ENCODE measurements at places on chromosomes 1 and 21. TPM values are rescaled to one million over a fixed set of nuclear protein-coding genes. Genes with fewer than 3 reads are reported as not detected.

Gene NUP133
- 47.7 TPM for polyA plus RNA-seq

Gene KRTAP7-1
- not detected for polyA plus RNA-seq

Gene DPT
- 0.12 TPM for polyA plus RNA-seq

Gene RNASEL
- polyA plus RNA-seq, result 11.8 TPM

Gene TNNI3K
- 1.2 TPM for polyA plus RNA-seq

Gene CACNA1S
- polyA plus RNA-seq, result 0.29 TPM

Gene ZNF692
- 67.6 TPM for polyA plus RNA-seq

GRCh38 chr1:240833075-240833474, 221.1 kb upstream of the GREM2 start:
- no peak for DNase-seq

DNA sequence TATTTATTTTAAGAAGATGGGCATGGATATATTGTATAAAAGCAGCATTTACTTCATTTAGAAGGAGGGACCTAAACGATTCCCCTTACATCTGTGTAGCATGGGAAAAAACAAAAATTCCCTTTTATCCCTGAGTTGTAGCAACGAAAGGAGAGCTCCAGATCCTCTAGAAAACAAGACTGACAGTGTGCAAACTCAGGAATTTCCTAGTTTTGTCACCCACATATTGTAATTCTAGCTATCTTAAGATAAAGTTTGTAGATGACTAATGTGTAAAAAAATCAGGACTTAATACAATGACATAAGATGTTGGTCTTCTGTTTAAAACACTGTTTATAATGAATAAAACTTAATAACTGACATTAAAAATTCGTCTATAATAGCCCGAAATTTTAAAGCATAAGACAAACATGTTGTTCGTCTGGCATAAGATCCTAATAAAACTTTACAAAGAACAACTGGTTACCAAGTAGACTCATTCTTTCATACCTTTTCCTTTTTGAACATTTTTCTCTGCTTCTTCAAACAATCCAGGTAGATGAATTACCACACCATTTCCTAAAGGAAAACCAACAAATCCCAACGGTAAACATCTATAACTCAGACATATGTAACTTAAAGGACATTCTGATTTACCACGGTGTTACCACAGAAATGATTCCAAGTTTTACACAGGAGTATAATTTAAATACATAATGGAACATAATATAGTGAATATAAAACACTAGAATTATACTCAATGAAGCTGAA, 15.2 kb downstream of the ADSS2 start:
- no peak for DNase-seq

DNA sequence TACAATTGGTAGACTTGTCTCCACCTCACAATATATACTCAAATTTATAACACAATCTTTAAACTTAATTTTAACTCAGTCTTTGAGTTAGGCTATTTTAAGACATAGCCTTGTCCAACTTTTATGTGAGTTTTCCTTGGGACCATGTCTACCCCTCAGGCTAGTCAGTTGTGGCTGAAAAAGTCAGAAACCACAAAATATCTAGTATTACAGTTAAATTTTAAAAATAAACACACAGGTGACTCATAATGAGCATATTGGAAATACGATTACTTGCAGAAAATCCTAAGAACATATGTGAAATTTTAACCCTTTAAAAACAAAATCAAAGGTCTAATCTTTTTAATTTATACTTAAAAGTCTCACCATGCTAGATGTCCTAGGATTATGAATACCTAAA, 4.8 kb upstream of the ASB17 start:
- DNase-seq, result no peak

DNA sequence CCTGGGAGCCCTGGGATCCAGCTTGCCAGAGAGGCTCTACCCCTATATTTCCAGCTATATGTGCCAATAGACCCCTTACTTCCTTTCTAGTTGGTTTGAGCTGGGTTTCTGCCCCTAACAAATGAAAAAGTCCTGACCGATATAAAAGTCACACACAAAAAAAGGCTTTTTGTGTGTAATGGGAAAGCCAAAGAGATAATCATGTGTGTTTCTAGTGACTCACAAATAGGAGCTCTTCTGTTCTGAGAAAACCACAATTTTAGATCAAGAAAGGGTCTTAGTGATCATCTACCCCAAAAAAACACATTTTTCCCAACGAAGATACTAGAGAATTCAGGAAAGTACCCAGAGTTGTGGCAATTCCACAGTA, 23.0 kb upstream of the PLEKHA6 start:
- no peak for DNase-seq

DNA sequence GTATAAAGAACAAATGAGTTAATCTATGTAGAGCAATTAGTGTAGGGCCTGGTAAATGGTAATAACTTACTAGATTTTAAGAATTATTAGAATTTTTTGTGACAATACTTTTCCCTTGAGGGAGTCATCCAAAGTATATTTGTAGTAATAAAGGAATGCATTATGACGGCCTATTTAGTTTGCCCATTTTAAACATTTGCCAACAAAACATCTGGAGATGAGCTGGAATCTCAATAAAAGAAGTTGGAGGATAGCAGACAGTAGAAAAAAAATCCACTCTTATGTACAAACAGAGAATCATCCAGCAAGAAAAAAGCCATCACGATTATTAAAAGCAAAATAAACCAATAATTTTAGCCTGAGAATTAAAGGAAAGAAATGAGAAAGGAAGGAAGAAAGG, 567.3 kb upstream of the ADAMTS5 start:
- DNase-seq, result no peak

GRCh38 chr21:44583089-44583799, 2.8 kb upstream of the KRTAP10-5 start:
- DNase-seq, result peak; percentile 26

DNA sequence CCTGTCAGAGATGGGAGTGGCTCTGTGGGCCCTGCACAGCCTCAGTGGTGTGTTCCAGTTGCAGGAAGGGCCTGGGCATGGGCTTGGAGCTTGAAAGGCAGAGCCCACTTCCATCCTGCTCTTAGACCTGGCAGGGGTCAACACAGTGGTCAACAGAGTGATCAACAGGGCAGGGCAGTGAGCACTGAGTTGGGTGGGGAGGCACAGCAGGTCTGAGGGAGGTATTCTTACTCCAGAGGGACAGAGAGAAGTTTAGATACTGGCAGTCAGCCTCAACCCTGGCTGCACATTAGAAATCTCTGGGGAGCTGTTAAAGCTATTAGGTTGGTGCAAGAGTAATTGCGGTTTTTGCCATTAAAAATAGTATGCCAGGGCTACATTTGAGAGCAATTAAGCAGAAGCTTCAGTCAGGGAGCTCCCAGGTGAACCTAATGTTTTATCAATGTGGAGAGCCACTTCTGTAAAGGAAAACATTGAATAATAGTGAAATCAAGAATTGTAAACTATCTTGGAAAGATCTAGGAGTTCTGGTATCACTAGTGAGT, 37.7 kb downstream of the SH3BGR start:
- DNase-seq, result no peak

Measured in left renal pelvis (tissue), 4 donors.